ENCODE measurements at places on chromosomes 7 and 10. TPM values are rescaled to one million over a fixed set of nuclear protein-coding genes. Genes with fewer than 3 reads are reported as not detected.

The THAP5 gene
- total RNA-seq, result 40.0 TPM

The RADIL gene
- 7.5 TPM for total RNA-seq

The ZNF804B gene
- total RNA-seq, result 5.5 TPM

The CNNM1 gene
- total RNA-seq, result 7.5 TPM

The GGCT gene
- 35.9 TPM for total RNA-seq

DNA sequence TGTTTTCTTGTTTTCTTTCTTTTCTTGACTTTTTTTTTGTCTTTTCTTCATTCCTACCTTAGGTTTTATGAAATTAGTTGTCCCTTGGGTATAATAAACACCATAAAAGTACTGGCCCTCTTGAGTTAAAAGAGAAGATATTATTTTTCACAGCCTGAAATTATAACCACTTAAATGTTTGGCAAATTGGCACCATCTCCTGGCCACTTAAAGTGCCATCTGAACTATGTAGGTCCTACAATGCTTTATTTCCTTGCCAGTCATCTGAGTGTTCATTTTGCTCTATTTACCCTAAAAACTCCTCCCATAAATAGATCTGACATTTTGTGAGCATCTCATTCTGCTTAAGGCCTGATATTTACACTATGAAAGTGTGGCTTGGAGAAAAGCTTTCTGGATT lies 98.9 kb upstream of the PRKCQ start:
- no peaks in the 10 kb centered on the region for H3K4me1 ChIP-seq
- no peaks in the 10 kb centered on the region for H3K27me3 ChIP-seq
- no peak overlapping the region for H3K27ac ChIP-seq

DNA sequence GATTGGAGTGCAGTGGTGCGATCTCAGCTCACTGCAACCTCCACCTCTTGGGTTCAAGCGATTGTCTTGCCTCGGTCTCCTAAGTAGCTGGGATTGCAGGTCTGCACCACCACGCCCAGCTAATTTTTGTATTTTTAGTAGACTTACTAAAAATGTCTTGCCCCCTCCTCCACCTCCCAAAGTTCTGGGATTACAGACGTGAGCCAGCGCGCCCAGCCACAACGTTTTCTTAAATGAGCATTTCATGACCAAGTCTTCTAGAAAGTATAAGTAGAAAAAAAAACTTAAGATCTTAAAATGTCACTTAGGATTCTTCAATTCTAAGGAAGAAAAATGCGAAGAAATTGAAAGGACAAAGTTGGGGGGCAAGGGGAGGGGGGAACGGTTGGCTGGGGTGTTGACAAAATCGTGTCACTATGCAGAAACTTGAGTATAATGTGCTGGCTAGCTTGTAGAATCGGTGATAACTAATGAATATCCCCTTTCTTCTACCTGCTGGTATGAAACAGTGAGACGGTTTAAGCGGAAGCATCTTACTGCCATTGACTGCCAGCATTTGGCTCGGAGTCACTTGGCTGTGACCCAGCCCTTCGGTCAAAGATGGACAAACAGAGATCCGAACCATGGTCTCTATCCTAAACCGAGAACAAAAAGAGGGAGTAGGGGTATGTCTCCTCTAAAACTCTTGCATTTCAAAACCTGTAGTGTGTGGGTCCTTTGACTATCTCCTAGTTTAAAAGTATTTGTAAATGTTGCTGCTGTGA lies 12.7 kb downstream of the FBH1 start:
- H3K27ac ChIP-seq, result no peak overlapping the region
- DNase-seq, result peak; percentile 7
- no peaks in the 10 kb centered on the region for H3K27me3 ChIP-seq
- no peak overlapping the region for H3K4me3 ChIP-seq
- no peaks in the 10 kb centered on the region for H3K4me1 ChIP-seq
- peaks cover 21% of the 10 kb centered on the region for H3K36me3 ChIP-seq

GRCh38 chr10:77531441-77532001 lies 106.1 kb downstream of the KCNMA1 start:
- no peak for DNase-seq
- no peaks in the 10 kb centered on the region for H3K36me3 ChIP-seq
- no peak overlapping the region for H3K4me3 ChIP-seq
- no peaks in the 10 kb centered on the region for H3K27me3 ChIP-seq
- H3K4me1 ChIP-seq, result peaks cover 13% of the 10 kb centered on the region
- no peak overlapping the region for H3K27ac ChIP-seq

DNA sequence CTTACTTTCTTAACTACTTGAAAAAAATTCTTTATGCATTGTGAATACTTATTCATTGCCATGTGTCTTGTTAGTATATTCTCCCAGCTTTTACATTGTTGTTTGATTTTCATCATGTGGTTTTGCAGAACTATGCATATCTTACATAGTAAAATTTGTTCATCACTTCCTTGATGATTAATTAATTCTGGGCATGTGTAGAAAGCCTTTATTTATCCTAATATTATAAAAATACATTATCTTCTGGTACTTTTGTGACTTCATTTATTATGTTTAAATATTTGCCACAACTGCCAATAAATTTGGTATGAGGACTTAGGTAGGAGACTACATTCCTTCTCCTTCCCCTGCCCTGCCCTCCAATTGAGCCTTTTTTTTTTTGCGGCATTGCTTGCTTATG lies 166.0 kb upstream of the ZNF32 start:
- no peak for DNase-seq
- no peaks in the 10 kb centered on the region for H3K36me3 ChIP-seq
- no peaks in the 10 kb centered on the region for H3K27me3 ChIP-seq
- H3K4me1 ChIP-seq, result no peaks in the 10 kb centered on the region
- H3K4me3 ChIP-seq, result no peak overlapping the region
- no peak overlapping the region for H3K27ac ChIP-seq

DNA sequence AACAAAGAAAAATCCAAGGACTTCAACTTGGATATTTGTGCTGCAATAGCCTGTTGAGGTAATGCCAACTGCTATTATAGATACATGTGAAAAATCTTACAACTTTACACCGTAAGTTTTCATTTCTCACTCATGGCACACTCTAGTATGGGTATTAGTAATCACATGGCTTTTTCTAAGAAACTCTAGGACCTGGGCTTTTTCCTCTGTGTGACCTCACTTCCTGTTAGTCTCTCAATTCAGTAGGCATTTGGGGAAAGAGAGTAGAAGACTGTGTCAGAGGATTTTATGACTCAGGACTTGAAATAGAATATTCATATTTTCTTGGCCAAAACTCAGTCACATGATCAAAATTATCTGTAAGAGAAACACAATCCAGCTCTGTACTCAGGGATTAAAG lies 1049.9 kb downstream of the REEP3 start:
- no peak overlapping the region for H3K27ac ChIP-seq
- no peaks in the 10 kb centered on the region for H3K4me1 ChIP-seq
- H3K27me3 ChIP-seq, result no peaks in the 10 kb centered on the region
- H3K4me3 ChIP-seq, result no peak overlapping the region

DNA sequence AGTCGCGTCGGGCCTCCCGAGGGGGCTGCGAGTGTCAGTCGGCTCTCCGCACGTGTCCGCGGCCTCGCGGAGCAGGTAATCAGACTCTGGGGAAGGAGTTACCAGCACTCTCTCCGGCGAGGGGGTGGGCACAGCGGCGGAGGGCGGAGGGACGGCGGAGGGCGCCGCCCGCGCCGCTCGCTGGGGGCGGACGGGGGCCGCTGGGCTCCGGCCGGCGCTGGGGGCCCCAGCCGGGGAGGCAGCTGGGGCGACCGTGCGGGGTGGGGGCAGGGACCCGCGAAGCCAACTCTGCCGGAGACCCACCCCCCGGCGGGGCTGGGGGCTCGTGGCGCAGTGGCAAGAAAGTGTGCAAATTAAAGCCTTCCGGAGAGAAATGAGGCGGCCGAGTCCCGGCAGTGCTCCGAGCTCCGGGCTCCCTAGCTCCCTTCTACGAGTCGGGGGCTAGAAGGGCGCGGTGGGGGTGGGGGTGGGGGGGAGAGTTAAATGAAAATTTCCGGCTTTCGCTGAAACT lies at the start of gene CDK6:
Gene CDK6 (minus strand): TSS at position 85 of the 511 bp plus-strand sequence. CDS start 3,250 bp downstream, outside the sequence.
- peak within 1 kb of the TSS; percentile 98 for H3K27ac ChIP-seq
- peak within 1 kb of the TSS; percentile 95 for H3K4me3 ChIP-seq
- H3K36me3 ChIP-seq, result no peaks in the 10 kb centered on the region
- DNase-seq, result peak; percentile 65
- peaks cover 23% of the 10 kb centered on the region for H3K27me3 ChIP-seq
- H3K4me1 ChIP-seq, result peaks cover 32% of the 10 kb centered on the region

GRCh38 chr7:142329062-142329790 lies 71.4 kb upstream of the PRSS58 start:
- no peak for DNase-seq
- no peaks in the 10 kb centered on the region for H3K36me3 ChIP-seq
- no peak overlapping the region for H3K27ac ChIP-seq
